Fibroblast of gingiva (primary cell): ENCODE measurements at places on chromosomes 4 and X.

DNA sequence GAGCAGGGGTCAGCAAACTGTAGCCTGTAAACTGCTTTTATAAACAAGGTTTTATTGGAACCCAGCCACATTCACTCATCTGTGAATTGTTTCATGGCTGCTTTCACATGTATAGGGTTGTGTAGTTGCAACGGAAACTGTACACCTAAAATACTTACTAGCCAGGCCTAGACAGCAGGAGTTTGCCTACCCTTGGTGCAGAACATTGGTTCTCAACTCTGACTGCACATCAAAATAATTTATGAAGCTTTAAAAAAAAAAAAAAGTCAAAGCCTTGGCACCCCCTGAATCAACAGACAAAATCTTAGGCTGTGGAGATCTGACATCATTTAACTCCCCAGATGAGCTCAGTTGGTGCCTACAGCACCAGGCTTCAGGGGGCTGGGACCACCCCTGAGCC is 27.8 kb downstream of the ADGRA3 start:
- DNase-seq = no peak

GRCh38 chr4:182929296-182929695 is 12.1 kb upstream of the DCTD start:
- DNase-seq = peak; percentile 80

DNA sequence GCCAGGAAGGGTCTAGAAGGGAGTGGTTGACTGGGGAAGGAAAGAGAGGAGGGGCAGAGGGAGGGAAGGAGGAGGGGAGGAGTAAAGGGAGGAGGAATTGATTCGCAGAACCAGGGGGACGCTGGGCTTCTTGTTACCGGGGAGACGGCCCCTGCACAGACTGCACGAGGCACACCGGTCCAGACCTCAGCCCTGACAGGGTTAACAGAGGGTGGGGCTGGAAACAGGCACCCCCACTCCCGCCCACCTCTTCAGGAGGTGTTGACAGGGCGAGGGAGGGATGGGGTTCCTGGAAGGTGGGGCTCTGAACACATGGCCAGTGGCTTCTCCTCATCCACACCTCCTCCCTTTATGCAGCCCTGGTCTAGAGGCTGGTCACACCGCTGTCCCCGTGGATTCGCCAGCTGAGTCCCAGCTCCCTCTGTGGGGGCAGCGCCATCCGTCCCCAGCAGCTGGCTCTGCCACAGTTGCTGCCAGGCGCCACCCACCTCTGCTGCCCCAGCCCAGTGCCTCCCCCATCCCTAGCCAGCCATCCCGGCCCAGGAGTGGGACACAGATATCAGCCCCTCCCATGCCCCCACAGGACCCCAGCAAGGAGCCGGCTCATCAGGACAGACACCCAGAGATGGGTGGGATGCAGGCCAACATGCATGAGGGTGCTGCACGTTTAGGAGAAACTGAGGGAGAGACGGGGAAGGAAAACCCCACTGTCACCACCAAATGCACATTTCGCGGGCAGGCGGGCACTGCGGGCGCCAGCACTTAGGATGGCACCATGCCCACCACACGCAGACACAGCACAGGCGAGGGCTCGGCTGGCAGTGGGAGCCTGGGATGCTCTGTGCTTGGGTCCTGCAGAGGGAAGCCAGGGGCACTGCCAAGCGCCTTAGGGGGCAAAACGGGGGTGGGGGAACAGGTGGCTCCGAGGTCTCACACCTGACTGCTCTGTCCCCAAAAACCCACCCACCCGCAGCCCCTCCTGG is 87.6 kb downstream of the ABLIM2 start:
- no peak for DNase-seq

DNA sequence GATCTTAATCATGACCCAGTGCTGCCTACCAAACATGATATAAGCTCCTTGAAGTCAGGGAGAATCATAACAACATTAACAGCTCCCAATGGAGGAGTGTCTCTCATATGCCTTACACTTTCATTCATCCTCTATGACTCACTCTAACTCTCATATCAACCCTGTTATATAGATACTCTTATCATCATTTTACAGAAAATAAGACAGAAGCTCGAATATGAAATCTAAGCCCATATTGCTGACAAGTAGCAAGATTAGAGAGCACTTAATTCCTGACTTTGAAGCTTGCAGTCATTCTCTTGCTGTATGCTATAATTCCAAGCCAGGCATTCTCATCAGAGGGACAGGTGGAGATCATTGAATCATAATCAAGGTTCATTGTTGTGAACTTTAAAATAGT is 476.7 kb upstream of the ATOH1 start:
- DNase-seq = no peak

- no peak for DNase-seq
These were observed 112.5 kb downstream of the SCLT1 start for GRCh38 chr4:128980816-128981326.
